Aorta (tissue), 5 donors: ENCODE measurements at places on chromosomes 6 and 20. TPM values are rescaled to one million over a fixed set of nuclear protein-coding genes. Genes with fewer than 3 reads are reported as not detected.

DNA sequence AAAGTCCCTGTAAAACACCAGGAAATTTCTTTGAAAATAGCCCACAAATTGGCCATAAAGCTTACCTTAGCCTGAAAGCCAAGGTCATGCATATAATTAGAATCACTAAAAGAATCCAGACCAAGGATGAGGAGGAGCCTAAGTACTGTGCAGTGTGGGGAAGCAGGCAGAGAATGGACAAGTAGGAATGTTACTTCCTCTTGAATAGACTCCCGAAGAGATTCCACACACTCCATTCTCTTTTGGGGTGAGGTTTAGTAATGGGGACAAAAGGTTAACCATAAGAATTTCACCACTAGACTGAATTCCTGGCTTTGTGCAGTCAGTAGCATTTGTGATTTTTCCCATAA is 27.5 kb upstream of the MARCKS start:
- DNase-seq: no peak

GRCh38 chr20:24632581-24632980 is 163.2 kb downstream of the SYNDIG1 start:
- DNase-seq: no peak

DNA sequence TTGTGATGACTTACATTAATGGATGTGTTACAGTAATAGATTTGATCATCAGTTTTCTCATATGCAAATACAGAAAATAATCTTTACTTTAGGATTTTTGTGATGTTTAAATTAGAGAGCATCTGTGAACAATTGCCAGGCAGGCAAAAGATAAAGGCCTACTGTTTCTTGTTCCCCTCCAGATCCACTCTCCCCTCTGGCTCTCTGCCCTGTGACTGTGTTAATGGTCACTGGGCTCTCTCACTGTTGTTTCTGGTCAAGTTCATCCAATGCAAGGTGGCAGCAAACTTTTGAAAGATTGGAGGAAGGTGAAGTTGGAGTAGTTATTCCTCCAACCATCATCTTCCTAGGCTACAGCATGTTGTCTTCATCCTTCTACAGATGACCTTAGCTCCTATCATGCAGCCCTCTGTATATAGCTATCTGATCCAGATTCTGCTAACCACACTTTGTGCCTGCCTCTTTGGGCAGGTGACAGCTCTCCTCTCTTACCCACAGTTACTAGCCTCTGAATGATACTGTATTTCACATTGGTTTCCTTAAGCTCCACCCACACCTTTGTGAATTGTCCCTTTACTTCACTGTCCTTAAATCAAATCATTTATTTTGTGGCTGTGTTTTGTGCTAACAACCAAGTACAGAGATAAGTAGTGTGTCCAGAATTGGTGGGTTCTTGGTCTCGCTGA is 48.9 kb upstream of the ARG1 start:
- DNase-seq: no peak

DNA sequence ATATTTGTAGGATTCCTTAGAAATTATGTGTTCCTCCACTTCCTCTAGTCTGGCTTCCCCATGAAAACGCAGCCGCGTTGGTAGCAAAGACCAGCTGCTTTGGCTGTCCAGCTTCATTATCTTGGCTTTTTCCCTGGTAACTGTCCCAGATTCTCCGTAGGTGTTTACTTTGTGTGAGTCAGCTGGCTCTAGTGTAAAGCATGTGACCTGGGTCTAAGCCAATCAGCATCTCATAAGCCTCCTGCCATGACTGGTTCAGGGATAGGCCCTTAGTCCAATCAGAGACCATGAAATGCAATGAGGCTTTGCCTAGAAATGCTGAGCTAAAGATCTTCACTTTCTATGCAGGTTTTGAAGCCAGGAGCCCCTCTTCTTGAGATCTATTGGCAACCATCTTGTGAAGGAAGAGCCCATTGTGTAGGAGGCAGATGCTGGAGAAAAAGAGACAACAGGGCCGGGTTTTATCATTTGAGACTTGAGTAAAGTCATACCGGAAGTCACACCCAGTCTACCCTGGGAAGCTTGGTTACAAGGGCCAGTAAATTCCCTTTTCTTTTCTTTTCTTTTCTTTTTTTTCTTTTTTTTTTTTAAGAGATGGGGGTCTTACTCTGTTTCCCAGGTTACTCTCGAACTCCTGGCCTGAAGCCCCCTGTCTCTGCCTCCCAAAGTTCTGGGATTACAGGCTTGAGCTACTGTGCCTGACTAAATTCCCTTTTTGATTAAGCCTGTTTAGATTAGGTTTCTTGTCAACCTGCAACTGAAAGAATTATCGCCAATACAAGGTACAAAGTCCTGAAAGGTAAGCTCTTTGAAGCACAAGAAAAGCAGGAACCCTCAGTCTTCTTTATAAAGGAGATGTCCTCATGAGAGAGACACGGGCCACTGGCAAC is 256.5 kb upstream of the RREB1 start:
- peak; percentile 82 for DNase-seq

DNA sequence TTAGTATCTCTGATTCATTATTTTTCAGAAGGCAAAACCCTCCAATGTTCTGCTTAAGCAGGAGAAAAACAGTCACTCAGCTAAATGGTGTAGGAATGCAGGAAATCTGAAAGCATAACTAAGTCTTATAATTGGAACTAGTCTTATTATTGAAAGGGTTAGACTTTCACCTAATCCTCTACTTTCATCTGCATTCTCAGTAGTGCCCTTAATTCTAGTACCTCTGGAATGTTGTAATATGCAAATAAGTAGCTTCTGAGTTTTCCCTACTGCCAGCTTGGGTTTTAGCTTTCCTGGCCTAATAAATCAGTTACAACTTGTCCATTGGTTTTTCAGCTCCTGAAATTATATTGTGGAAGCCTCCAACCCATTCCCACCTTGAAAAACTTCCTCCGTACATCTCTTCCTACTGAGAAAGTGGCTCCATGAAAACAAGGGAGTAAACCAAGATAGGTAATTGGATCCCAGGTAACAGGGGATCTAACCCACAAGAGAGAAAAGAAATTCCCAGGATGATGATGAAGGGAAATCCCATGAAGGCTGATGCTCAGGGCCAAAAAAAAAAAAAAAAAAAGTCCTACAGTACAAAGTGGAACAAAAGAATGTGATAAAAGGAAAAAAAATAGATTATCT is 147.0 kb downstream of the TBC1D32 start:
- no peak for DNase-seq

DNA sequence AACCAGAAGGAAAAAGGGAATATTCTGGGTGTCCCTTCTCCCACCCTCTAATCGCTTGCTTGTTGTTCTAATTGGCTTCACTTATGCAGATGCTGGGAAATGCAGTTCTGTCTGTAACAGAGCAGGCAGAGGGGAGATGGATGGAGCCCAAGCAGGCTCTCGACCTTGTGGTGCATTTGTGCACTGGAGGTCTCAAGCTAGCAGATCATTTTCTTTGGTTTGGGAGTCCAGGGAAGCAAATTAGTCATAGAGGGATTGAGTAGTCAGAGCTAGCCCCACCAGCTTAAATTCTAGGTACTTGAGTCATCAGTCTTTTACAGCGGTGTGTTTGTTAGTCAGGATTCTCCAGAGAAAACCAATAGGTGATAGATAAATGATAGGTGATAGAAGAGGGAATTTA is 234.7 kb upstream of the ECI2 start:
- DNase-seq: no peak

DNA sequence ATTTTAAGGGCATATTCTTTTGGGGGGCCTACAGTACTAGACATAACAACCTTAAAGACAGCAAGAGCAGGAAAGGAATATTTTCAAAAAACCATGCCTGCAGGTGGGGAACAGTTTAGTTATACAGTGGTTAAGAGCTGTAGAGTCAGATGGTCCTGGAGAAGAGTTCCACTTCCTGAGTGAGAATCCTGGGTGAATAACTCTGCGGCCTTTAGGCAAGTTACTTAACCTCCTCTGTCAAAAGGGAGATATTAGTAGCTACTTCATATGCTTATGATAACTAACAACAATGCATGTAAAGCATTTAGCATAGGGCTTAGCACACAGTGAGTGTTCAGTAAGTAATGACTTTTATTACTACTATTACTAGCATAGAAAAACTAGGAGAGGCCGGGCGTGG is 119.2 kb upstream of the TAB2 start:
- no peak for DNase-seq

GRCh38 chr6:56368491-56368890 is 121.1 kb upstream of the COL21A1 start:
- DNase-seq: no peak

DNA sequence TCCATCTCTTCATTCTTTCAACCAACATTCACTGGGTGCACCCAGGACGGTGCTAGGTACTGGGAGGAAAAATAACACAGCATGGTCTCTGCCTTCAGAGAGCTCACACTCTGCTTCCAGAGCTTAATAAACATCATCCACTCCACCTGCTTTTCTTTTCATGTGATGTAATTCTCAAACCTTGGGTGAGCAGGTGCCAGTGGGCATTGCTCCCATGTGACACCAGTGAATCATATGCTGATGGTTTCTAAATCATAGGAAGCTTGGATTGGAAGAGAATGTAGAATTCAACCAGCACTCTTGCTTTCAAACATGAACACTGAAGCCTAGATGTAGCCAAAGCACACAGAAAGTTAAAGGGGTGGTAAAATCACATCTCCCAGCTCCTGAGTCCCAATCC is 189.8 kb downstream of the FOXA2 start:
- no peak for DNase-seq

DNA sequence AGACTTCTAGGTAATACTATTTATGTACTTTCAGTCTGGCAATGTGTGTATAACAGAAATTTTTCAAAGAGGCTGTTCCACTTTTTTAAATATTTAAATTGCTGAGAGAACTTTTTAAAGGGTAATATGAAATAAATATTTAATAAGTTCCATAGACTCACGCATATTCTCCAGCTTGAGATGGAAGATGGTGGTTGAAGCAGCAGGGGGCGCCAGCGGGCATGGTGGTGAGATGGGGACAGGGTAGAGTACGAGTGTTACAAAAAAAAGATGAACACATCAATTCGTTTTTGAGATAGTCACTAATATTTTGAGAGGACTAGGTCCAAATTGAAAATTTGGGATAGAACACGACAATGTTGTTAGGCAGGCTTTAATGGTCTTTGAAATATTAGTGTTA is 68.4 kb downstream of the RSPO3 start:
- DNase-seq: peak; percentile 67

GRCh38 chr6:118668761-118669385 is 17.5 kb upstream of the CEP85L start:
- no peak for DNase-seq

- DNase-seq: no peak
Observed at GRCh38 chr6:131946404-131946991, 4.7 kb downstream of the CCN2 start.

DNA sequence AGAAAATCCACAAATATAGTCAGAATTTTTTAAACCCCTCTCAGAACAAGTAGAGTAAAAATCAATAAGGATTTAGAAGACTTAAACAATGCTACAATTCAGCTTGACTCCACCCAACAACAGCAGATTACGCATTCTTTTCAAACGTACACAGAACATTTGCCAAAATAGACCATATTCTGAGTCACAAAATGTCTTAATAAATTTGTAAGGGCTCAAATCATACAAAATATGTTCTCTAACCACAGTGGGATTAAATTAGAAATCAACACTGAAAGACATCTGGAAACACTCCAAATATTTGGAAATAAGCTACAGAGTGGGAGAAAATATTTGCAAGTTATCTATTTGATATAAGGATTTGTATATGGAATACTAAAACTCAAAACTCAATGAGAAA is 164.2 kb upstream of the AKAP12 start:
- DNase-seq: no peak

GRCh38 chr6:29763491-29764289 is 40.5 kb downstream of the HLA-F start:
- DNase-seq: peak; percentile 56

GRCh38 chr6:72406517-72406916 is 215.3 kb upstream of the KCNQ5 start:
- no peak for DNase-seq

- peak; percentile 78 for DNase-seq
Observed at GRCh38 chr20:2688041-2688591, 4.5 kb upstream of the EBF4 start.

GRCh38 chr20:31617432-31618104 is 12.5 kb downstream of the ID1 start:
- DNase-seq: no peak

GRCh38 chr6:41705996-41706835 is 29.2 kb downstream of the TFEB start:
- DNase-seq: peak; percentile 94

DNA sequence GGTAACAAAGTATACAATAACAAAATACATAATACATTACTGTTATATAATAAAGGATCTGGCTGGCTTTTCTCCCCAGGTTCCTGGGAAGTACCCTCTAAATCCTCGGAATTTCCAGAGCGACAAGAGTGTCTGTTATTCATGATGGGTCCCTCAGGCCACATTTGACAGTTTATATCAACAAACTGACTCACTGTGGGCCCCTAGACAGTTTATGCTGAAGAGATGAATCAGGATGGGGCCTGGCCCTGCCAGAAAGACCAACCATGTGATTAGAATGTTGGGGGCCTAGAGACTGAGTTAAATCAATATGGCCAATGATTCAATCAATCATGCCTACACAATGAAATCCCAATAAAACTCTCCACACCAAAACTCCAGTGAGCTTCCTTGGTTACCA is 13.5 kb downstream of the USP45 start:
- DNase-seq: no peak

DNA sequence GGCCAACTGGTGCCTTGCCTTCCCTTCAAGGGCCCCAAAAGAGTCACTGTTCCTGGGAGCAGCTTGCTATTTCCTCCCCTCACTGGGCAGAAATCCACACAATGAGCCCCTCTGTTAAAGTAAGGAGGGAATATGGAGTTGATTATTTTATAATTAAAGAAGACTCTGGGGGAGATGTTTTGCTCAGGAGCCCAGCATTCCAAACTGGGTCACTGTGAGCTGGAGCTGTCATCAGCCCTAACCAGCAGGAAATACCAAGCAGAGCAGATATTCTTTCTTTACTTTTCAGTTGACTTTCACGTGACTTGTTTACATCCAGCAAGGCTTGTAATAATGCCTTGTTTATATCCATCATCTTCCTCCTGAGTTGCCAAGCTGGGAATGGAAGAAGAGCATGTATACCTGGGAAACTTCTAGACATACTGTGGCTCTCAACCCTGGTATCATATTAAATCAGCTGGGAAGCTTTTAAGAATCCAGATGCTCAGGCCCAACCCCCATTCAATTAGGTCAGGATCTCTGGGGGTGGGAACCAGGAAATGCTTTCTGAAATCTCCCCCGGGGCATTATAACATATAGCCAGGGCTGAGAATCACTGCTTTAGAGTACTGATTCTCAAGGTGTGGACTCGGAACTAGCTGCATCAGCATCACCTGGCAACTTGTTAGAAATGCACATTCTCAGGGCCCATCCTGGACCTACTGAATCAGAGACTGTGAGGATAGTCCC is 175.6 kb upstream of the MYLIP start:
- DNase-seq: no peak

- DNase-seq: no peak
Observed at GRCh38 chr6:118892355-118892991, 1.5 kb upstream of the ASF1A start.

GRCh38 chr20:25496165-25496967 is 88.9 kb downstream of the GINS1 start:
- DNase-seq: peak; percentile 59

Gene EPM2A
- 8.1 TPM for polyA plus RNA-seq

Gene TPX2
- polyA plus RNA-seq: 5.4 TPM

Gene TRIM10
- not detected for polyA plus RNA-seq

Gene SLC22A7
- polyA plus RNA-seq: not detected

Gene GPR6
- not detected for polyA plus RNA-seq

Gene MPIG6B
- polyA plus RNA-seq: not detected

Gene WASF1
- 4.5 TPM for polyA plus RNA-seq

Gene IYD
- 1.6 TPM for polyA plus RNA-seq

Gene MOXD1
- polyA plus RNA-seq: 0.25 TPM

Gene ZNF391
- polyA plus RNA-seq: 2.3 TPM

Gene C20orf144
- polyA plus RNA-seq: not detected
